ENCODE measurements at places on chromosomes 7 and 10.

DNA sequence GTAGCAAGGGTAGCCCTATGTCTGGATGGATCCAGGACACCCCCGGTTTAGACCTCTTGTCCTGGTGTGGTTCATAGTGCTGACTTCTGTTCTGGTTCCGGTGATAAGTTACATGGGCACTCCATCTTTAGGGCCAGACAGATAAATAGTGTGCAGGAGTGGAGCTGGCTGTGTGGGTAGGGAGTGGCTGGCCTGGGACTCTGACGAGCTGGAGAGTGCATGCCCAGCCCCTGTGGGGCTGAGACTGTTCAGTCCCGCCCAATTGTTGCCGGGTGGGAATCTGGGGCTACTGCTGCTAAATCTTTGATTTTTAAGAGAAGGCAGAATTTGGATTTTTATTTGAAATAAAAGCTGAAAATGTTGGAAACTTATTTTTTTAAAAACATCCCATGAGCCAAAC, 27.3 kb downstream of the PDCD11 start:
- no peak for DNase-seq

DNA sequence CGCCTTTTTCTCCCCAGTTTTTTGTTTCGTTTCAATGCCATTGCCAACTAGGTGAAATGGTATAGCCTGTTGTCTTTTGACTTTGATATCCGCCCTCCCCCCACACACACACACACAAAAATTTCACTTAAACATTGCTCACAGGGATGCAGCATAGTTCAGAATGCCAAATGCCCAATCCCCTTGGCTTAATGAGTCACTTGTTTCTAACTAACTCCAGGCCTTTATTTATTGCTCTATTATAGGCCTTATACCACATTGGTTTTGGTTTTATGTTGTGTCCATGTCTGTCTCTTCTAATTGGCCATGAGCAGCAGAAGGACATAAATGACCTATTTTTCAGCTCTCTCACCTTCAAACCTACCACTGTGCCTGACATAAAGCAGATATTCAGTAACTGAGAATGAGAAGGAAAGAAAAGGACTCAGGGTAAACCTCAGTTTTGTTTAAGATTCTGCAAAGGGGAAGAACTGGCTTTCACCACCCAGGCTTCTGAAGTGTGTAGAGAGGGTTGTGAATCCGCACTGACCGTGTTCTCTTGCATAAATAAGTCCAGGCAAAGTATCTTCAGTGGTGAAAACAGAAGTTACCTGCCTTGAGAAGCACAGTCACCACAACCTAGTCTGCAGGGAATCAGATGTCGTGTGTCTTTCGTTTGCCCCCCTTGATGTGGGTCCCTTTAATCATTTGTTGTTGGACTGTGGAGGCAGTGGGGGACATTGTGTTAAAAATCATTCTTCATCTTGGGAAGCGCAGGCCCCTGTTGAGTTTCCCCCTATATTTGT, 139.8 kb downstream of the CELF2 start:
- DNase-seq: no peak

DNA sequence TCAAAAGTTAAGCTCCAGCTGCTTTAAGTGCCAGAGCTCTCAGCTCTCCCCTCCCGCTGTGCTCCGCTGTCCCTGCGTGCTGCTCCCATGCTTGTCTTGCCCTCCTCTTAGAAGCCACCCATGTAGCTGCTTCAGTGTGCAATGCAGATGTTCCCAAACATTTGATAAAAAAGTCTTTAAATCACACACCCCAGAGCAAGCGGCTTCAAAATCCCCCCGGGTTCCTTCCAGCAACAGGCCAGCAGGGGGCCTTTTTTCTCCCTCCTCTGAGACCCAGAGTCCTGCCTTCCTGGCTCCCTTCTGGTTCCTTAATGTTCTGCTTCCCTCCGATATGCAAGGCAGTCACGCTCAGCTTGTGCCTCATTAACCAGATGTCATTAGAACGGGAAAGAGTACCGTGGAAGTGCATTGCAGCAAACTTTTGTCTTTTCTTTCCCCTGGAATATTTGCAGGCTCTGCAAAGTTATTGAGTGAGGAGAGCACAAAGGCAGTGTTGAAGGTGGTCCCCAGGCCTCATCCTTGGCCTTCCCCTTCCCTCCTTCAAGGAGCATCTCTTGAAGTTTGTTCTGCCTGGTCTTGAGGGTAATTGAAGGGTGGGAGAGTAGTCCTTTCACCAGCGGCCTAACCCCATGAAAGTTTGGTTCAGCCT, 25.5 kb downstream of the LDB3 start:
- DNase-seq: peak; percentile 30

GRCh38 chr10:79176052-79176501, 107.3 kb downstream of the ZMIZ1 start:
- no peak for DNase-seq

Measured in erythroblast (primary cell).